ENCODE measurements at places on chromosomes 5 and 9. TPM values are rescaled to one million over a fixed set of nuclear protein-coding genes. Genes with fewer than 3 reads are reported as not detected.

DNA sequence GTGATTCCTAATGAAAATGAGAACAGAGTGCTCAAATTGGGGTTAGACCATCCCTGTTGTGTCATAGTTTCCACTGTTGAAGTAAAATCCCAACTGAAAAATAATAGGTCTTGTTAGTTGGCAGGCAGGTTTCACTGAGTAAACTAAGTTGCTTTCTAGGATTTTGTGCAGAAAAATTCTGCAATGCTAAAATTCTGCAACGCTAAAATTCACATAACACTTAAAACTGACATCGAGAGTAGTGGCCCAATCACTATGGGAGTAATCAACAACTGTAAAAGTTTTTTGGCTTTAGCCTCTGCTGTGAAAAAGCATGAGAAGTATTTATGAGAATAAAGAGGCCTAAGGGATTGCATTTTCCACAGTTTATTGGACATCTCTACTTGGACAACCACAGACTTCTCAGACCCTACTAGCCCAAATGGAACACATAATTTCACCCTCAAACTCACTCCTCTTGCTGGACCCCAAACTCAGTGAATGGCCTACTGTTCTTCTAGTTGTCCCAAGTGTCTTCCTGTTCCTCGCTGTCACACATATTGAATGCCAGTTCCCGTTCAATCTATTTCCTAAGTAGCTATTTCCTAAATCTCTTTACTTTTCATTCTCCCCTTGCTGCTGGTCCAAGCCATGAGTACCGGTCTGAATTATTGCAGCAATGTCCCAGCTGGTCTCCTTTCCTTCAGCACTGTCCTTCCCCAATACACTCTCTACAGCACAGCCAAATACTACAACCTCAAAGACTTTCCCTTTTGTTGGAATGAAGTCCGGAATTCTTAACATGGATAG lies 355.4 kb downstream of the PDE4D start:
- DNase-seq = no peak

GRCh38 chr5:140569197-140569596 lies 4.6 kb downstream of the SLC35A4 start:
- no peak for DNase-seq

- no peak for DNase-seq
Measured at GRCh38 chr5:79285285-79285684, 49.4 kb downstream of the JMY start.

Gene PTPN3
- 36.4 TPM for total RNA-seq

Gene DBH
- total RNA-seq = not detected

Gene C1QTNF2
- 3.8 TPM for total RNA-seq

All from ureter (tissue), 1 donor.